ENCODE measurements at places on chromosomes 1 and 21.

DNA sequence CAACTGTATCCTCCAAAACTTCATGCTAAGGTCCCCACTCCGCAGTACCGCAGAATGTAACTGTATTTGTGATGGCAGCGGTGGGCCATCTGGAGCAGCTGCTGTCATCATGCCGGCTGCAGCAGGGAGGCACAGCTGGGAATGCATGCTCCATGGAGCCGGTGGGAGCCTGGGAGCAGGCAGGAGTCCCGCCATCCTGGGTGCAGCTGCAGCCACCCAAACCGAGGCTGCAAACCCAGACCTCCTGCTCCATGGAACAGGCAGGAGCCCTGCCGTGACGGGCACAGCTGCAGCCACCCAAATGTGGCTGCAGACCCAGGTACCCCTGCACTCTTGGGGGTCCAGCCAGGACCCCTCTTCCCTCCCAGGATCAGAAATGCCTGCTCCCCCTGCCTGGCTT lies 80.3 kb downstream of the SCMH1 start:
- DNase-seq, result no peak

DNA sequence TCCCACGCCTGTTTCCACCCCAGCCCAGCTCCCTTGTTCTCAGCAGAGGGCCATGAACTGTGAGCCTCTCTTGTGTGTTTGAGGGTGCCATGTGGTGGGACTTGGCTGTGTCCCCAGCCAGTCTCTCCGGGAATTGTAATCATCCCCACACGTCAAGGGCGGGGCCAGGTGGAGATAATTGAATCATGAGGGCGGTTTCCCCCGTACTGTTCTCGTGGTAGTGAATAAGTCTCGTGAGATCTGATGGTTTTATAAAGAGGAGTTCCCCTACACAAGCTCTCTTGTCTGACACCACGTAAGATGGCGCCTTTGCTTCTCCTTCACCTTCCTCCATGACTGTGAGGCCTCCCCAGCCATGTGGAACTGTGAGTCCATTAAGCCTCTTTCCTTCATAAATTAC lies 57.2 kb upstream of the COL6A2 start:
- DNase-seq, result no peak

- peak; percentile 75 for DNase-seq
Observed at GRCh38 chr21:33229784-33230544, at the start of gene IFNAR2. IFNAR2 (plus strand) TSS chr21:33229938; CDS start chr21:33241923, 11,985 bp downstream.

DNA sequence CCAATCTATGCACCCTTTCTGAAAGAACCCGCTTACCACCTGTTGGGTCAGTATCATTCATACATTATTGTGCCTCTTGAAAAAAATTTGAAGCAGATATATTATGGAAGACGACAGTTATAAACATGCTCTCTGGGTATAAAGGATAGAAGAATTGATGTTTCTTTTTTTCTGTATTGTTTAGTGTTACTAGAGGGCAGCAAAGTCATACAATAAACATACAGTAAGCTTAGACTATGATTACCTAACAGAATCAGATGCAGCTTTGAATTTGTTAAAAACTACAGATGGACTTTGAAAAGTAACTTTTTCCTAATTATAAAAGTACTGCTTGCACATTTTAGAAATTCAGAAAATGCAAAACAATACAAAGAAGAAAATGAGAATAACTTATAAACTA lies 11.1 kb upstream of the PAXBP1 start:
- no peak for DNase-seq

DNA sequence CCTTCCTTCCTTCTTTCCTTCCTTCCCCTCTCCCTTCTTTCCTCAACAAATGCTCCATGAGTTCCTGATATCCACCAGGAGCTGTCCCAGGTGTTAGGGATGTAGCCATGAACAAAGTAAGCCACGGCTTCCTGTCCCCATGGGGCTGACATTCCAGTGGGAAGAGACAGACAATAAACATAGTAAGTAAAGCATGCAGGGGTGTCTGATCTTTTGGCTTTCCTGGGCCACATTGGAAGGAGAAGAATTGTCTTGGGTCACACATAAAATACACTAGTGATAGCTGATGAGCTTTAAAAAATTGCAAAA lies 81.5 kb upstream of the ZBTB40 start:
- no peak for DNase-seq

GRCh38 chr1:20070357-20070756 lies 363 bp downstream of the PLA2G5 start:
- no peak for DNase-seq

GRCh38 chr1:67209521-67209920 lies 43.3 kb downstream of the IL23R start:
- no peak for DNase-seq

- DNase-seq, result peak; percentile 43
Observed at GRCh38 chr21:42117967-42118780, 47.1 kb downstream of the UMODL1 start.

DNA sequence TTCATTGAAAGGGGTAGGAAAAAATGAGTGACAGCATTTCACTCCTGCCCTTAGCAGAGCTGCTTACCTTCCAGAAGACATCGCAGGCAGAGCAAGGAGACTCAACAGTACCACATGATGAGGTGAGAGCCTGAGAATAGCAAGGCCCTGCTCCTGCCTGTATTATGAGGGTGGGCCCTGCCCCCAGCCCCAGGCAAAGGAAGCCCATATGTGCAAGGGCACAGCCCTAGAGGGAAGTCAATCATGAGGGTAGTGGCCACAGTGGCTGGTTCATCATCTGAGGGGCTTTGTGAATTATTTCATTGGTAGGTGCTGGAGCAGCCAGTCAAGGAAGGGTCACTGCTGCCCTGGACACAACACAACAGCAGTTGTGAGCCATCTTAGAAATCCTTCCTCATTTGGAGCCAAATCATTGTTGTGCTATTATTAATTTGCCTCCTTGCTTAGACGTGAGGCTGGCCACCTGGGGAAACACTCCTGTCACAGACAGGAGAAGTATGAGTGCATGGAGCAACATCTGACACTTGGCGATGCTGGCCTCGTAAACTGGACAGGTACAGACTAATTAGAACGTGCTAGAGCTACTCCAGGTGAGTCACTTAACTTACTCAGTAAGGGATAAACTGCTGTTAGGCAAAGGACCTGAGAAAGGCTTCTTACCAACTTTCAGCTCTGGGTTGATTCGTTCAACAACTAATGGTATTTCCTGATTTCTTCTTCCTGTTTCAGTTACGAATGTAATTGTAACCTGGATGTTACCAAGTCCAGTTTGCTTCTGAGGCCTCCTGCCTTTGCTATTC lies 22.7 kb upstream of the ACBD6 start:
- DNase-seq, result no peak

DNA sequence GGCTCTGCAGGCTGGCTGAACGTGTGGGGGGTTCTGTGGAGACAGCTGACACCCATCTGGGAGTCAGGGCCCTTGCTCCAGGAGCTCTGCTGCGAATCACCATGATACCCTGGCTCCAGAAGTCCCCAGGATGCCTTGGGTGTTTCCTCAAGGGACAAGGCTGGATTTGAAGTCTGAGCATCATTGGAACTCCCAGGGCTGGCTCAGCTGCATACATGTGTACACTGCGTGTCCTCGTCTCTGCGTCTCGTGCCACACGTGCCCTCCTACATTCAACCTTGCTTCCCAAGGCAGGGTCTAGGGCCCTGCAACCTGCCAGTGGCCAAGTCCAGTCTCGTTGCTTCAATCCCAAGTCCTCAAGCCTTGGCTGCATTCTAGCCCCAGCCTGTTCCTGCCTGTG lies 11.7 kb downstream of the CSF1 start:
- no peak for DNase-seq

GRCh38 chr1:84690397-84691121 lies at the start of gene SSX2IP:
SSX2IP (minus strand) TSS chr1:84690461; CDS start chr1:84671219, 19,242 bp downstream.
- peak; percentile 99 for DNase-seq

- no peak for DNase-seq
Observed at GRCh38 chr21:32386195-32386870, 6.5 kb downstream of the URB1 start.

DNA sequence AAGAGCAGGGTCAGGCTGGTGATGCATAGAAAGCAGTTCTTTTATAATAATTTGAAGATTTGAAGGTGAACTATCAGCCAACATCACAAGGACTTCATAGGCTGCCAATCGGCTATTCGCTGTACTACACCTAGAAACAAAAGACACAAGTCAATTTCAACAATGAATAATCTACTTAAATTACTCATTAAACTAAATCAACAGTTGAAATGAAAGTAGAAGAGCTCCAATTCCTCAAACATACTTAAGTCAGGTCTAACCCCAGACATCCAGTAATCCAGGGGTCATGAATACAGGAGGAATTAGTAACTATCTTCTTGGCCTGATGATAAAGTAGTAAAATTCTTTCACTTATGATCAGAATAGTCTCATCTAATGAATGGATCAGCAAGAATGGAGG lies 64.5 kb downstream of the PCSK9 start:
- no peak for DNase-seq

- DNase-seq, result no peak
Observed at GRCh38 chr1:152392909-152393308, 21.2 kb downstream of the CRNN start.

DNA sequence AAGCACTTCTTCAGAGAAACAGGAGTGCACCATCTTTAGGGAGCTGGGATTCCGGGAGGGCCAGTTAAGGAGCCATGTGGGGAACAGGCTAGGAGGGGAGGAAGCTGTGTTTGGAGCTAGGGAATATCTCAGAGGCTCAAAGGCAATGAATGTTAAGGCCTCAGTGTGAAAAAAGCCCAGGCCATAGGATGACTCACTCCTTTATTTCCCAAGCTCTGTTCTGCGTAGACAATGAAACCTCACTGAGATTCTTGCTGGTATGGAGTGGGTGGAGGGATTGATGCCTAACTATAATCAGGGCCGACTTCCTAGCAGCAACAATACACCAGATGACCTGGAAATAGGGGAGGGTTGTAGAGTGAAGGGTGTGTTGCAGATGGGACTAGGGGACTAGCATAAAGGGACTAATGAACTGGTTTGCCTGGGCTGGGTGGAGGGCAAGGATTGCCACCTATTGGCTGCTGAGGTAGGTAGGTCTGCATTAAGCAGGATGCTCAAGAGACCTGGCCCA lies 2.1 kb downstream of the GNAT2 start:
- DNase-seq, result no peak

DNA sequence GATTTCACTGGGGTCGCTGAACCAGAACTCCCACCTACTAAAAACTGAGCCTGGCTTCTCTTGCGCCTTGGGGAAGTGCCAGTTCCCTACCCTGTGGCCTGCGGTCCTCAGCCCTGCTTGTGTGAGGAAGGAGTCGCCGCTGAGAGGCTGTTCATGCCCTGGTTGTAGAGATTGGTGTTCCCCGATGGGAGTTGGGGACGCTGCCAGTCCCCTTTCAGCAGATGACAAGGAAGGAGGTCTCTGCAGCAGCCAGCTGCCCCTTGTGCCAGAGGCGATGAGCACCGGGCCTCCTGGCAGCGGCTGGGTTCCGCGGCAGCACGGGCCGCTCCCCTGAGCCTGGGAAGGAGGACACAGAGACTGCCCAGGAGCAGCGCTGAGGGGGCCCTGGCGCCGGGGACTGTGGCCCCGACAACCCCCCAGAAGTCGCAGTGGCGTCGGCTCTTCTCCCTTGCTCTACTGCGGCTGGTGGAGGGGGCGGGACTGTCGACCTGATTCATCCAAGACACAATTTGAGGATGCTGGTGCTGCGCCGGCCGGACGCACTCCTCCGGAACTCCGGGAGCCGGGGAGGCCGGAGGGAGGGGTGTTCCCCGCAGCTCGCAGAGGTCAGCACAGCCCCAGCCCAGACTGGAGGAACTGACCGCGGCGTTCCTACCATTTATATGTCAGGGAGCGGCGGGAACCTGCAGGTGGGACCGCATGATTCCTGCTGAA lies 12.0 kb upstream of the ADORA3 start:
- DNase-seq, result no peak

GRCh38 chr1:86441997-86442396 lies 18.0 kb downstream of the CLCA2 start:
- no peak for DNase-seq

- peak; percentile 51 for DNase-seq
Observed at GRCh38 chr1:12167493-12168429, 970 bp downstream of the TNFRSF1B start.

- no peak for DNase-seq
Observed at GRCh38 chr1:236800623-236801022, 5.5 kb downstream of the MTR start.

DNA sequence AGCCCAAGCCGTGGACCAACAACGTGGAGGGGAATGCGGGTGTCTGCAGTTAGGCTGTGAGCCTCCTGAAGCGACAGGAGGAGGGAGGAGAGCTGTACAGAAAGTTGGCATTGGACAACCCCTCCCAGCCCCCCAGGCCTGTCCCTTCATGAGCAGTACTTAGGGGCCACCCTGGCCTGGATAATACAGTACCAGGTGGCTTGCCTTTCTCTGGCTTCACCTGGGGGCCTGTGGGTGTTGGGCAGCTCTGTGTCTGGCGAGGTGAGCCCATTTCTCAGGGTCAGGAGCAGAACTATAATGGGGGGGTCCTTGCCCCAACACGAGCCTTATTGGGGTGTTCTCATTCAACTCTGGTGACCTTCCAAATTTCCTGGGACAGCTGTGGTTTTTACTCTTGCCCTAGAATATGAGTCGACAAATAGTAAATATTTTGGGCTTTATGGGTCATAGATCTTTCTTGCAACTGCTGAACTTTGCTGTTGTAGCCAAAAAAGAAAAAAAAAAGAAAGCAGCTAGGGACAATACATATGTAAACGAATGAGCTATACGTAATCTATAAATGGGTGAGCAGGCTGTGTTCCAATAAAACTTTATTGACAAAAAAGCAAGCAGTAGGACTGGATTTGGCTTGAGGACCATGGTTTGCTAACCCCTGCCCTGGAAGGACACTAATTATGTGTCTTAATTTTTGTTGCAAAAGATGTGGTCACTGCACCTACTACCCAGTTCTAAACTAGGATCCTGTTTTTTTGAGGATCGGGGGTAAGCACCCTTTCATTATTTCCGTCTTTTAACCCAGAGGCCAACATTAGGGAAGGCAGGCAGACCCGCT lies 11.4 kb downstream of the COQ8A start:
- DNase-seq, result peak; percentile 16

- no peak for DNase-seq
Observed at GRCh38 chr1:227939791-227940771, 7.7 kb downstream of the WNT9A start.

DNA sequence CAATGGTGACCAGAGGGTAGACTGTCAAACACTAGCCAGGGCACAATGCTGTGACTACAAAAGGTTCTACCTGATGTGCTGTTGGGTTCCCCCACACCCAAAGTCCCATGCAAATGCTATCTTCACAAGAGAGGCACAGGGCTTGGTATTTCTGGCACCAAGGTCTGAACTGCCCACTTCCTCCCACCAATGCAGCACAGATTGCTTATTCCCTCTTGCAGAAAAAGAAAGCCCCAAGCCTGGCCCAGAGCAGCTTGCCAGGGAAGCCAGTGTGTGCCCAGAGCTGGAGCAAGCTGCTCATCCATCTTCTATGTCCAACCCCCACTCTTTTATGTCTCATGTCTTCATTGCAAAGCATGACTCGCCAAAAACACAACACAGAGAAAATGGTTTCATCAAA lies 149.4 kb upstream of the CAMK1G start:
- DNase-seq, result no peak

GRCh38 chr1:204459706-204460105 lies 34.9 kb downstream of the PIK3C2B start:
- no peak for DNase-seq

- no peak for DNase-seq
Observed at GRCh38 chr1:29269382-29269781, 33.1 kb downstream of the PTPRU start.
